ENCODE measurements at places on chromosomes 5 and 9. TPM values are rescaled to one million over a fixed set of nuclear protein-coding genes. Genes with fewer than 3 reads are reported as not detected.

GRCh38 chr5:101782352-101783103, 513.6 kb downstream of the SLCO4C1 start:
- DNase-seq, result no peak

- DNase-seq, result no peak
These were observed 9.2 kb upstream of the IL12B start for GRCh38 chr5:159339460-159339859.

DNA sequence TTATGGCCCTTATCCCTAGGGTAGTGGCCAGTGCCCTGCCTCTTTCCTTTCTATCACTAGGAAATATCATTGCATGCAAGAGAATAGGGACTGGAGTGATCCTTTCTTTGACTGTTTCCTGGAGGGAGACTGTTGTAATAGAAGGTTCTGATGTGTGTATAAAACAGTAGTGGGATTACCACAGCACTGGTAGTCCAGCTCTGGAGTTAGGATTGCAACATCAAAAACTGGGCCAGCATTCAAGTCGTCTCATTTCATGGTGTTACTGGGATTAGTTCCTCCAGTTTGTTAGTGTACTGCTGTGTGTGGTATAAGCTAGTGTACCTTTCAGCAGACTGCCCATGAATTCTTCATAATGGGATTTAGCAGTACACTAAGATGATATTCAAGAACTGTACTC, 45.8 kb downstream of the KIAA1958 start:
- DNase-seq, result no peak

ACOT12 gene
- 0.14 TPM for total RNA-seq

HK3 gene
- 36.2 TPM for total RNA-seq

DNA sequence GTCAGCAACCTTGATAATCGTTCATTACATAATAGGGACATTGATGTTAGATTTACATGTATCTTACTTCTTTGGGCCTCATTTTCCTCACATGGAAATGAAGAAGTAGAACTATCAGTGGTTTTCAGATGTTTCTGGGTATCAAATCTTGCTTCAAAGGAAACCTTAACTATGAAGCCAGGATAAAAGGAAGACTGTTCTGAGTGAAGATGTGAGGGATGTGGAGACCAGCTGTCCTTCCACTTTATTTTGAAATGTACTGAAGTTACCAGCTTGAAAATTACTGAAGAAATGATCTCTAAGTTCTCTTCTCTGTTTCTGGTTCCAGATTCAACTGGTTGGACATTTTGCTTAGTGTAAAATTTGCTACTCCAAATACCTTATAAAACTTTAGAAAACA, 186.0 kb downstream of the ADAMTSL1 start:
- DNase-seq, result no peak

- DNase-seq, result peak; percentile 94
These were observed at the start of gene GFPT2 for GRCh38 chr5:180353048-180353979. Gene GFPT2, minus strand, starts transcription at chr5:180353336. Its CDS starts 119 bp downstream, at chr5:180353217.

GRCh38 chr9:136357202-136357725, 6.3 kb downstream of the DNLZ start:
- DNase-seq, result no peak

DNA sequence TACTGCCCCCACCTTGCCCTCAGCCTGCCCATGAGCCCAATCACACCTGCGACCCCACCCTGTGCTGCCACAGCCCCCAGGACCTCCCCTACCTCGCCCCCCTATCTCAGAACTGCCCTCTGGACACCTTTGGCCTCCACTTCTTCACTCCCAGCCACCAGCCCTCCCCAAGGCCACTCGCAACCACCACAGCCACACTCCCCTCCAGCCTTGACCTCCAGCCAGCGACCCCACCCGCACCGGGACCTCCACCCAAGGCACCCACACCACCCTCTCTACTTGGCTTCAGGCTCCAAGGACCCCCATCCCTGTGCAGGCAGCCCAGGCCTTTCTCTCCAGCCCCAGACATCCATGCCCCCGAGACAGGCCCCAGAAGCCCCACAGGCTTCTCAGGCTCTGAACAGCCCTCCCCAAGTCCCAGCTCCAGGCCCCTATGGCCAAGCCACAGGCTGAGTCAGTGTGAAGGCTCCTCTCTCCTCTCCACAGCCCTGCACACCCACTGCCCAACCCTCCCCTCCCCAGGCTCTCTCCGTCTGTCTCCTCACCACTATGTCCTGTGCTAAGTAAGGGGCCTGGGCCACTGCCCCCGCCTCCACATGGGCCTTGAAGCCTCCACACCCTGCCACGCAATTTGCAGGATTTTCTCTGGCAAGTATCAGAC, 2.0 kb downstream of the AK1 start:
- no peak for DNase-seq

- DNase-seq, result no peak
These were observed 1049.5 kb upstream of the ACO1 start for GRCh38 chr9:31334837-31335528.

- DNase-seq, result no peak
These were observed 47.9 kb upstream of the SNAPC3 start for GRCh38 chr9:15374825-15375224.

- DNase-seq, result no peak
These were observed 43.0 kb downstream of the IL31RA start for GRCh38 chr5:55894135-55894534.

- no peak for DNase-seq
These were observed 1.3 kb downstream of the PHYHD1 start for GRCh38 chr9:128921881-128922763.

DNA sequence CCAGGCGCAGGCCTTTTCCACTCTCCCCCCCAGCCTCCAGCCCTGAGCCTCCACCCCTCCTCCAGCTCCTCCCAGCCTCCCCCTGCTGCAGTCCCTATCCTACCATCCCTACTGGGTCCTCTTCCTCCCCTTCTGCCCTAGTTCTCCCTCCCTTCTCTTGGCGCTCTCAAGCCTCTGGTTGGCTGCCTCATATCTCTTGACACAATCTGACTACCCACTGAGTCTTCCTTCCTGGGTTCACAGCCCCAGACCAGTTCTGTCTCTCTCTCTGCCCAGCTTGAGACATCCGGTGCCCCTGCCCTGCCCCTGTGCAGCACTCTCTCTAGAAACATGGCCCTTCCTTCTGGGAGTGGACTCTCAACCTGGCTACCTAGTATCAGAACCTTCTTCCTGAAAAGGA, 76.2 kb downstream of the TSPAN17 start:
- DNase-seq, result no peak

DNA sequence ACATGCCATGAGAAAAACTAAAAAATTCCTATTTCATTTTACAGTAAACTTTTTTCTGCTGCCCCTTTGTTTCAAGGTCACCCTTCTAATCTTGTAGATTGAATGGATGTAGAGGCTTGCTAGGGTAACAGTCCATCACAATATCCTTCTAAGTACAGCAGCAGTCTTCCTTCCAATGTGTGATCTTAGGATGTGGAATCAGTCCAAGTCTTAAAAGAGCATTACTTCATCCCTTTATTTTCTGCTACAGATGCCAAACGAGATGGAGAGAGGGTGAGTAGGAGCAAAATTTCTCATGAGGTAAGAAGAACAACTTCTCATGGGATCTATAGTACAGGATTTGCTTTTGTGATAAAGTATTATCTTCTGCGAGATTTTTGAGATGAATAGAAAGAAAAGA, 704 bp upstream of the IL33 start:
- DNase-seq, result no peak

DNA sequence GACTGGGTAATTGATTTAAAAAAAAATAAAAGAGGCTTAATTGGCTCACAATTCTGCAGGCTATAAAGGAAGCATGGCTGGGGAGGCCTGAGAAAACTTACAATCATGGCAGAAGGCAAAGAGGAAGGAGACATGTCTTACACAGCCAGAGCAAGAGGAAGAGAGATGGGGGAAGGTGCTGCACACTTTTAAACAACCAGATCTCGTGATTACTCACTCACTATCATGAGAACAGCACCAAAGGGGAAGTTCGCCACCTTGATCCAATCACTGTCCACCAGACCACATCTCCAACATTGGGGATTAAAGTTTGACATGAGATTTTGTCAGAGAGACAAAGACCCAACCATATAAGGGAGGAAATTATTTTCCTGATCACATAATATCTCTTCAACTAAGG, 138.8 kb upstream of the NR4A3 start:
- DNase-seq, result no peak

CTXN3 gene
- total RNA-seq, result not detected

PCA3 gene
- 0.24 TPM for total RNA-seq

- DNase-seq, result no peak
These were observed 12.6 kb upstream of the TNIP1 start for GRCh38 chr5:151093476-151093889.

CCT5 gene
- total RNA-seq, result 124 TPM

FOXB2 gene
- total RNA-seq, result not detected

SNX30 gene
- 8.6 TPM for total RNA-seq

DNA sequence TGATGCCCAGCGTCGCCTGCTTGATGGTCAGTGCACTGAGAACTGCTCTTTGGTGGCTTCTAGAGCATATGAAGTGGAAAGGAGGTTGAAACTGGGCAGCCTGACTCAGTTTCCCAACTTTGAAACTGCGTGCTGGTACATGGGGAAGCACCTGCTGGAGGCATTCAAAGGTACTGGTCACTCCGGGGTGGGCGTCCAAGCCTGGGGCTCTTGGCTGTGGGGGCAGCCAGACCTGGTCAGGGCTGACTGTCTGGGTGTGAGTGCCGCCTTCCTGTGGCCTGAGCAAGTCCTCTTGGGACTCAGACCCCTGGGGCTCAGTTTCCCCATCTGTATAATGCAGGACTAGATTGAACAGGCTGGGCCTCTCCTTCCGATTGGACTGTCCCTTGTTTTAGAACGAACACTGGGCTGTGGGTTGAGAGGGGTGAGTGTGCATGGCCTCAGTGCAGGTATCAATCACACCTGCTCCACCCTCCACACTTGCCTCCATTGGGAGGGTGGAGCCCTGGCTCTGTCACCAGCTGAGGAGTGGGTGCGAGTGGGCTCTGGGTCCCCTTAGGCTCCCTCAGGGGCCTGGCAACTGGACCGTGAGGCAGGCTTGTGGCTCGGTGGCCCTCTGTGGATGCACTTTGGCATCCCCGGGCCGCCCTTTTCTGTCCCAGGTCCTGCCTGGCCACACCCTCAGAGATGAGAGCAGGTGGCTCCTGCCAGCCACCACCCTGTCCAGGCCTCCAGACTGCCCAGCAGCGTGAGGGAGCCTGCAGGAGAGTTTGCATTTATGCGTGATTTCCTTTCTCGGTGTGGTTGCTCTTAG, 80.2 kb downstream of the PHF2 start:
- DNase-seq, result peak; percentile 75

HTR4 gene
- 0.33 TPM for total RNA-seq

- DNase-seq, result no peak
These were observed 64.1 kb upstream of the HSPA9 start for GRCh38 chr5:138639326-138639725.

DNA sequence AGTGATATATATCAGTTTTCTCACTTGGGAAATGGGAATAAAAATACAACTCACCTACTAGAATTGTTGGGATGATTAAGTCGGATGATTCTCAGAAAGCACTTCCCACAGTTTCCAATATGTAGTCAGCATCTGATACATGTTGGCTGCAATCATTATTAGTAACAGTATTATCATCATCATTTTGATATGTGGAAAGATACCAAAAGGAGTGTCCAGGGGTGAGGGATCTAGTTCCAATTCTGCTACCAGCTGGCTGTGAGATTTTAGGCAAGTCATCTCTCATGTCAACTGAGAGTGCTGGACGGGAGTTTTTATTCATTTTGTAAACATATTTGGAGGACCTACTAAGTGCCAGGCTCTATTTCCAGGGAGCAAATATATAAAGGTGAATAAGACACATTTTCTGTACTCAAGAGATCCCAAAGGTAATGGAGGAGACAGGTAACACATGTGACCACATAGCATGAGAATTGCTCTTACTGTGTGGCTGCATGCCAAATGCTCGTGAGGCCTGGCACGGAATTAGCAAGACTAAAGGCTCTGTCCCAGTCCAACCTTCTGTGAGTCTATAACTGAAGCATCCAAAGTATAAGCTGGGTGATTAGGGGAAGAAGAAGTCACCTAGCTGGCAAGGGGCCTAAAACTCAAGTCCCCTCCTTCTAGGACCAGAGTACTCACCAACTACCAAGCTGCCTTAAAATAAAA, 83.0 kb downstream of the GRIA1 start:
- no peak for DNase-seq

ADAMTS12 gene
- total RNA-seq, result 5.9 TPM

DNA sequence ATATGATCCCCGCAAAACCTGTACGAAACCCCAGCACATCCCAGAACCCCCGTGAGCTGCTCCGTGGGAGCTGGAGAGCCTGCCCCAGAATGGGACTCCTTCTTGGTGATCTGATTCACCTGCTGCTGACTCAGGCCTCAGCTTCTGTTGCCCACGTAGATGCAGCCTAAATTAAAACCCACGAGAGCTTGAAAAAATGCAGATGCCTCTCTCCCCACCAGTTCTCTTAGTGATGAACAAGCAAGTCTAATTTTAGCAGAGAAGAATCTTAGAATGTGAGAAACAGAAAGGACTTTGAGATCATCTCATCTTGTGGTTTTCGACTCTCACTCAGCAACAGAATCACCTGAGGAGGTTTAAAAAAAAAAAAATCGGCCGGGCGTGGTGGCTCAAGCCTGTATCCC, 57.6 kb downstream of the TMOD1 start:
- DNase-seq, result peak; percentile 57

SHISAL2B gene
- not detected for total RNA-seq

HAPLN1 gene
- total RNA-seq, result 0.14 TPM

- DNase-seq, result no peak
These were observed 36.0 kb downstream of the ADAM19 start for GRCh38 chr5:157539503-157540022.

DNA sequence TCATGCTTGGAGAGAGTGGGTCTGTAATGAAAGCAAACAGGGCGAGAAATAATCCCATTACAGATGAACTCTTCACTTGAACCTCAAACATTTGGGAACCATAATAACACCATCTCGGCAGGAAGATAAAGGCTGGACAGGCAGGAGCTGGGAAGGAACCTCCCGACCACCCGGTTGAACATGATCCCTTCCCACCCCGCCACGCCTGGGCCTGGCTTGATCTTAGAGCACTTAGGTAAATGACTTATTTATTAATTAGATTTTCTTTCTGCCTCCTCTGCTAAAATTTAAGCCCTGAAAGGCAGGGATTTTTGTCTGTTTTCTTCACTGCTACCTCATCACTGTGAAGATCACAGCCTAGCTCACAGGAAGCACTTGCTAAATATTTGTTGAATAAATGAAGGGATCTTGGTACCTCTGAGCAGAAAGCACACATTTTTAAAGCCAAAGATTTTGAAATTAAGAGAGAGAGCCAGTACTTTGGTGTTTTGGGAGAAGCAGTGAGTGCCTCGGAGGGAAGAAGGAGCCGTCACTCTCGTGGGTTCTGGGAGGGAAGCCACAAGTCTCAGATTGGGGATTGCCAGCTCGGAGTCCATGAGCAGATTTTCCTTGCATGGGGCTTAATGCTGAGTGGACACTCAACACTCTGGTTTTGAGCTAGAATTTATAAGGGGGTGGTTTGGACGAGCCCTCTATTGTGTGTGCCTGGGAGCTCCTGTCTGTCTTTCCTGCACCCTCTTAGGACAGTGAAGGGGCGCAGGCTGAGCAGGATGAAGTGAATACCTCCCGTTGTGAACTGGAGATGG, 133.3 kb downstream of the MACROH2A1 start:
- no peak for DNase-seq

OBP2B gene
- total RNA-seq, result not detected

DNA sequence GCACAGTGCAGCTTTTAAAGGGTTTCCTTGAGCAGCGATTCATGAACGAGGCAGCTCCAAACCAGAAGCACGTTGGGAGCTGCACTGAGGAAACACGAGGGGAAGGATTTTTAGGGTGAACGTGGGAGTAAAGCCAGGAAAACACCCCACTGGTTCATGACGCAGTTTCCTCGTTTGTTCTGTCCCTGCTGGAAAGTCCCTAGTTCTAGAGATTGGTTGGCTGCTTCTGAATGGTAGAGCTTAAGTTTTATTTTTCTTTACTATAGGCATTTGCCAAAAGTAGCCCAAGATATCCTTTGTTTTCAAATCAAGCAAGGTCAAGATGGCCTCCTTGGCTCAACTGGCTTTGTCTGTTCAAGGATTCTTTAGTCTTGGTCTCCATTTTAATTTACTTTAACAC, 116.5 kb upstream of the CACNA1B start:
- DNase-seq, result no peak
